Neural progenitor cell (in vitro differentiated cells): ENCODE measurements at places on chromosomes 3 and 15. TPM values are rescaled to one million over a fixed set of nuclear protein-coding genes. Genes with fewer than 3 reads are reported as not detected.

- DNase-seq = no peak
Observed at GRCh38 chr3:16309558-16309957, 44.5 kb downstream of the OXNAD1 start.

Gene CCR8
- not detected in 2 replicates for total RNA-seq

DNA sequence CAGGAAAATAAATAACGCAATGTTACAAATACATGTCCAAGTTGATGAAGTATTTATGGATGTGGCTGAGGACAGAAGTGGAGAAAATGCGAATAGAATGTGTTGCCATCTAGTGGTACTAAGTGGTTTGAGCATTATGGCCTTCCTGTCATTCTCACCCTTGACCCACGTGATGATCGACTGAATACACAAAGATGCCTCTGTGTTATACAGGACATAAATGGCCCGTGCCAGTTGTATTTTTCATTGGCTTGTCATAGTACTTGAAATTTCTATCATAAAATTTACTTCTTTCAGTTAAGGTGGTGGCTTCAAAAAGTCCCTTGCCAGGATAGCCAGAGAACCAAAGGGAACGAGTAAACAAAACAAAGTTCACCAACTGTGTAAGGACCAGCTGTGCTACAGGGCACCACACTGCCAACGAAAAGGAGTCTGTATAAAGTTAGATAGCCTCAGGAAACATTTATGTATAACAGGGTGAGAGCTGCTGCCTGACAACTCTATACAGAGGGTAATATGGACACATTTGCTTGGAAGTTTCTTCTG is 103.7 kb downstream of the MYH15 start:
- peak; percentile 52 for DNase-seq

DNA sequence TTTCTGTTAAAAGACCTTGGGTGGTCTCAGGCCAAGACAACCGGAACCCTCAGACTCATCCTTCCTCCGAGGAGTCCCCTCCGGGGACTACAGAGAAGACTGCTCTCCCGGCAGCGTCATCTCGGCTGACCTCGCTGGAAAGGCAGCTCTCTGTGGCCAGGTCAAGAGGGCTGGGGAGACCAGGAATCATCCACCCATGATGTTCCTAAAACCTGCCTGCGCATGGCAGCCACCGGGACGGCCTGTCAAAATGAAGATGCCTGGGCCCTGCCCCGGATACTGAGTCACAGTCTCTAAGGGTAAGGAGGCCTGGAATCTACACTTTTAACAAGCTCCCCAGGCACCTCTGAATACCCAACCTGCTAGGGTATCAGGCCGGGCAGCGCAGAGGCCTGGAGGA is 78.6 kb downstream of the RPN1 start:
- DNase-seq = no peak

Gene PTX3
- total RNA-seq = 9.0 and 9.1 TPM in 2 replicates

GRCh38 chr3:57160076-57160764 is 4.9 kb downstream of the IL17RD start:
- peak; percentile 37 for DNase-seq

DNA sequence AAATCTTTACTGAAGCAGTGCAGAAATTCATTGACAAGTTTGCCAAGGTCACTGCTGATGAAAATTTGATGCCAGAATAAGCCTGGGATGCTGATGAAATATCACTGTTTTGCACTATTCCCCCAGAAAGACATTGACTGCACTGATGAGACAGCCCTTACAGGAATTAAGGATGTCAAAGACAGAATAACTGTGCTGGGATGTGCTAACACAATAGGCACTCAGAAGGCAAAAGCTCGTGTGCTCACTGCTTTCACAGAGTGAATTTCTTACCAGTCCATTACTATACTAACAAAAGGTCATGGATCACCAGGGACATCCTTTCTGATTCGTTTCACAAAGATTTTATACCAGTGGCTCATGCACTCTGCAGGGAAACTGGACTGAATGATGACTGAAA is 69.4 kb downstream of the MCF2L2 start:
- DNase-seq = no peak

DNA sequence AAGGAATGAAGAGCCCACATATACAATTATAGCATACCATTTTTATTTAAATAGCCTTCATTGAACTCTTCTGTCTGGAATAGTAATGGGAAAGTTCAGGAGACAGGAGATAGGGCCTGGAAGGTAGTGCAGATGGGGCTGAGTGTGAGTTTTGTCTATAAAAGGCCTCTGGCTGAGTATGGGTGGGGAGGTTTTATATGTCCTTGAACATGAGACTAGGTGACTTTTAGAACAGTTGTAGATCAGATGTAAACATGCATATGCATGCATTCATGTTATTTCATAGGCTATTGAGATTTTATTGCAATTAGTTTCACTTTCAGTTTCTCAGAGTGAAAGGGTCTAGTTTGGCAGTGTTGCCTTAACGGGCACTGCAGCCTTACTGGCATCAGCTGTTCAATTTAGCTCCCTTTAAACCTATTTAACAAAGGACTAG is 27.1 kb downstream of the CGGBP1 start:
- no peak for DNase-seq

DNA sequence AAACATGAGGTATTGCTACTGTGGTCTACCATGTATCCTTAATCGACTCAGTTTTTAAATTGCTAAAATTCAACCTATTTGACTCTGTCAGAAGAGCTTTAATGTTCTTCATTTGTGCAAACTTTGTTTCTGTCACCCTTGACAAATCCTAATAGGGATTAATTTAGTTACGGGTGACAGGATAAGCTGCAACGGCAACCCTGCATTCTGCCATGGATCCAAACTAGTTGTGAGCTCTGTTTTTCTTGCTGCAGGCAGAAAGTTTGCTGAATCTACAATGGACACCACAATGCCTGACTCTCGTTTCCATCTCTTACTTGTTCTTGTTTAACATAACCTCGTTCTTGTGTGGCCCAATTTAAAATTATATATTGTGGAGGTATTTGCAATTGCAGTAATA is 352.3 kb downstream of the ROBO2 start:
- peak; percentile 54 for DNase-seq

GRCh38 chr15:47652328-47652727 is 65.0 kb upstream of the SEMA6D start:
- DNase-seq = no peak

DNA sequence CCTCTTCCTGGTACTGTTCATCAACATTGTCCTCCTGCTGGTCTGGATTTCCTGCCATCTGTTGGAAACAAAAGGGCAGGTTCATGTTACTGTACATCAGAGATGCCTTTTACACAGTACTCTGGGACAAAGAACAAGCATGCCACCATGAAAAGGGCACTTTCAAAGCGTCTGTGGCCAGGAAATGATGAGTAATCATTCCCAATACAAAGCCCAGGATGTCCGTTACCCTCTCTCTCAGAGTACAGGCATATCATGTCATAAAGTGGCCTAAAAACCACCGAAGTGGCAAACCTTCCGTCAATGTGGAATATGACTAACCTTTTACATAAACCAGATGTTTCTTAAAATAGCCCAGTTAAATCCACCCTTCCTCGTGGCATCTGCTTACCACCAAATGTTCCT is 71.2 kb downstream of the GOLIM4 start:
- DNase-seq = no peak

GRCh38 chr15:33675246-33675645 is 293.1 kb upstream of the CHRM5 start:
- DNase-seq = peak; percentile 74

- no peak for DNase-seq
Observed at GRCh38 chr15:45821390-45821789, 186.6 kb downstream of the SQOR start.

GRCh38 chr3:33115024-33115768 is 1.4 kb downstream of the CRTAP start:
- DNase-seq = peak; percentile 91

- no peak for DNase-seq
Observed at GRCh38 chr3:155192957-155193746, 100.3 kb downstream of the STRIT1 start.

Gene CHRNA5
- 27.1 and 46.9 TPM in 2 replicates for total RNA-seq

- no peak for DNase-seq
Observed at GRCh38 chr3:100665230-100665629, 44.1 kb upstream of the TFG start.

Gene ANKRD34C
- not detected in 2 replicates for total RNA-seq

Gene CD86
- not detected in 2 replicates for total RNA-seq

Gene ARPP21
- 0.19 TPM in 1 of 2 replicates, not detected in the other for total RNA-seq

Gene FILIP1L
- total RNA-seq = 0.09 and 0.15 TPM in 2 replicates

Gene LTF
- not detected in 2 replicates for total RNA-seq

GRCh38 chr15:89244574-89244903 is 760 bp downstream of the FANCI start:
- DNase-seq = no peak

GRCh38 chr15:79440355-79440908 is 8.3 kb downstream of the MINAR1 start:
- DNase-seq = no peak

DNA sequence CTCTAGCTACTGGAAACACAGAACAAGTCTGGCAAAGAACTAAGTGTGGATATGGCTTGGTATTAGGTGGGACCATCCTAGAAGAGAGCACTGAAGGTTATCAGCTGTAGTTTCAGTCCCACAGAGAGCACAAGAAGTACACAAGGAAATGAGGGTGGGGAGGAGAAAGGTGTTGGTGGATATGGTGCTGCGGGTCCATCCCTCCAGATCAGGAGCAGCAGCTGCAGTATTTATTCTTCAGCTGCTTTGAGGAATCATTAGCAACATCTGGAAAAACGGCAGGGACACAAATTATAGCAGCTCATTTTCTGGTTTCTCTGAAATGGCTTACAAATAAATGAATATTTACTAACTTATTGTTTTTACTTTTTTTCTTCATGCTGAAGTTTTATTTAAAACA is 29.0 kb downstream of the CD80 start:
- no peak for DNase-seq

DNA sequence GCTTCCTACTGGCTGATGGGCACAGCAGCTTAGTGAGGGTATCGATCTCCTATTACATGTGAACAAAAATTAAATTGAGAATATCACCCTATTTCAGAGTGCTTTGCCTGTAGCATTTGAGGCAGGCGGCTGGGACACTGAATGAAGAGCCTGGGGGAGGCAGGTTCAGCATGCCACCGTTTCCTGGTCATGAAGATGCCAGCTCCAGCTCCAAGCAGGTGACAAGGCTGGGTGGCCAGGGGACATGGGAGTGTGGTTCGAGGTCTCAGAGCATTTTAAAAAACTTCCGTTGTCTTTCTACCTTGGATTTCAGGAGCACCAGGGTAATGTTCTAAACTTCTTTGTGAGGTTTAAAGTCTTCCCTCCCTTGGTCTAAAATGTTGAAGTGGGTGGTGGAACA is 158.2 kb downstream of the RPLP1 start:
- DNase-seq = no peak

Gene DUOXA2
- not detected in 2 replicates for total RNA-seq

GRCh38 chr3:69770219-69770618 is 31.0 kb downstream of the MITF start:
- no peak for DNase-seq

Gene TRPM1
- not detected in 2 replicates for total RNA-seq

GRCh38 chr15:50247819-50248655 is 17.5 kb downstream of the HDC start:
- no peak for DNase-seq

DNA sequence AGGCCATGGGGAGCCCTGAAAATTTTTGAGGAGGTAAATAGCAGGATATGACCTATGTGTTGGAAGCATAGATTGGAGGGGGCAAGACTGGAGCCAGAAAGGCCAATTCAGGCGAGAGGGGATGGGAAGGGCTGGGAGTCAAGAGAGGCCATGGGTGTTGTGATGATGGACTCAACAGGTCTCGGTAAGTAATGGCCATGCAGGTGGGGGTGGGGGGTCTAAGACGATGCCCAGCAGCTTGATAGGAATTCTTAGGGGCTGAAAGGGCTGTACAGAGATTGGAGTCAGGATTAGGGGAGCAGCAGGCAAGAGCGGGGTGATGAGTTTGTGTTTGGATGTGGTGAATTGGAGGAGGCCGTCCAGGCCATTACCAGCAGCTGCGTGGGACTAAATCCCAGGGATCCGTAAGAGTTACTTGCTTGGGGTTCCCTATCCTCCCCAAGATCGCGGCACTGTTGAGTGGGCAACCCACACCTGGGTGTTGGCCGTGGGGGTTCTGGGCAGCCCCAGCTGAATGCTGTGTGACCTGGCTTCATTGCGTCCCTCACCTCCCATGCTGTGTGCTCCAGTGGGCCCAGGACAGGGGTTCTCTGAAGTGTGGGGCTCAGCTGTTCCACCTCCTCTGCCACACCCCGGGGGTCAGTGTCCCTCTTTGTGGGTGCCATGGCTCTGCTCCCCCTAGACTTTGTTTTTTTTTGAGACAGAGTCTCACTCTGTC is 41.8 kb upstream of the CHRNB4 start:
- DNase-seq = no peak

GRCh38 chr15:28096411-28096669 is 2.8 kb downstream of the OCA2 start:
- no peak for DNase-seq

- no peak for DNase-seq
Observed at GRCh38 chr15:74800559-74801094, 12.0 kb upstream of the LMAN1L start.

DNA sequence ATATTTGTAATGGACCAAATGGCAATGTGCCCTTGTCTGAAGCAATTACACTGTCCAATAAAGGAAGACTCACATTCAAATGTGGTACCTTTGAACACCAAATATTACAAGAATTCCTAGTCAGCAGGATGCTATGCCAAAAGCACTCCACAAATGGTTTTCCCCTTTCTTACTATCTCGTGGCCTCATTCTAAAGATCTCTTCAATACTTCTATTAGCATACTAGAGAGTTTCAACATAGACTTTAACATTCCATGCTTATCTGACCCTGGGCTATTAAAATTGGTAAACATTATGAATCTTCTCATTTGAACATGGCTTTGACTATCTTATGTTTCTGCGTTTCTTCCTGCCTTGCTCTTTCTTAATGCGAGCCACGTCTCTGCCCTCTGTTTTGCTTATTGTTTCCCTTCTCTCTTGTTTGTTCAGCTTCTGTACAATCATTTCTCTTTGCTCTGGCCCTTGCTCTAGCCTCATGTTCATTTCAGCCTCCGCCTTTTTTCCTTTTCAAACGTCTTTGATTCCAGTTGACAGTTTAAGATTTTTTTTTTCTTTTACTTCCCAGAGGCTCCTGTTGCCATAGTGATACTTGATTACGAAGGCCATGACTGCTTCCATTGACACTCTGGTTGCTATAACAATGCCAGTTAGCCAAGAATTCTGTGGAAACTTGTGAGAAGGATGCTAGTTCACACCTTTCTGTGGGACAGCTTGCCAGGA is 49.5 kb upstream of the SLC9A9 start:
- DNase-seq = peak; percentile 47

DNA sequence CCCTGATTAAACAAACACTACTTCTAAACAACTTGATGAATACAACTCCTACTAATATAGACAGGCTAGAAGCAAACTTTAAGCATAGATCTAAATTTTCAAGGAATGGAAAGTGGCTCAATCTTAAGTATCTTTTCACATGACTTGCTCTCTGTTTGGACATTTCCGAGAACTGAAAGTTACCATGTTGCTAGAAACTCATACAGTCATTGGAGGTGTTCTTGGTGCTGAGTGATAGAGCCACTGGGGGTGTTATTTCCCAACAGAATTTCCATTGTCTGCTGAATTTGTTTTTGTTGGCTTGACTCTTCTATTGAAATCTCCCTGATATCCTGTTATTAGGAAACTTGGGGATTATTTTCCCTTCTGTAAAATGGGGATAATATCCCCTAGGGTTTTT is 264.5 kb upstream of the RASGRP1 start:
- no peak for DNase-seq
